ENCODE measurements at places on chromosomes 6 and 20. TPM values are rescaled to one million over a fixed set of nuclear protein-coding genes. Genes with fewer than 3 reads are reported as not detected.

The FAM209A gene
- 0.62 TPM for polyA plus RNA-seq

The KLHDC3 gene
- 186 TPM for polyA plus RNA-seq

The POPDC3 gene
- 61.7 TPM for polyA plus RNA-seq

The ENPP5 gene
- polyA plus RNA-seq: 2.7 TPM

The STMND1 gene
- polyA plus RNA-seq: 0.13 TPM

The CYP21A2 gene
- polyA plus RNA-seq: 0.35 TPM

The FUCA2 gene
- 29.6 TPM for polyA plus RNA-seq

The SIRT5 gene
- polyA plus RNA-seq: 9.8 TPM
